COR-L47 (cell line): ENCODE measurements at places on chromosomes 2 and 18.
A peak's percentile ranks its signal among the peaks of the same experiment; 100 is the strongest.

GRCh38 chr2:106618614-106619013 is 131.4 kb downstream of the CD8B2 start:
- DNase-seq: no peak

GRCh38 chr2:239019183-239019581 is 171.3 kb downstream of the TWIST2 start:
- DNase-seq: no peak

DNA sequence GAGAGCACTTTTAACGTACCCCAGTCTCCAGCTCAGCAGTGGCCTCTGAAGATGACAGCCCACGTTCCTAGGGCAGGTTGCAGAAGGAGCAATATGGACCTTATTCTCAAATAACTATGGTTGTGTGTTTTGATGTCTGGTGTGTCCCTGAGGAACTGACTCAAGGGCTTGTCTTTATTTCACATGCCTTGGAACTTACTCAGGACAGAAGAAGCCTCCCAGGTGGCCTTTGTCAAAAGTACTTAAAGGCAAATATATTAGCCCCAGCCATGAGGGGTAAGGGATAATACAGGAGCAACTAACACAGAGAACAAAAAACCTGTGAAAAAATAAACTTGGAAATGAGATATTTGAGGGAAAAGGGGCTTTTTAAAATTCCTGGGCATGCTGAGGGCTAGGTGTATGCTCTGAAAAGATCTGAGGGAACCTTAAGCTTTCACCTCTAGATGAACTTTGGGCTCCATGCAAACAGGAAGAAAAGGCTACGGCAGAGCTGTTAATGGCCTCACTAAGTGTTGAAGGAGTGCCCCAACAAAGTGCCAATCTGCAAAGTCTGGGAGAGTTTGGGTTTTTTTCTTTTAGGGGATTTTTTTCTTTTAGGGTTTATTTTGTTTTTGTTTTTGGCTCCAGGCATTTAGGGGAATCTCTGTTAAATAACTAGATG is 40.3 kb downstream of the SRBD1 start:
- DNase-seq: no peak

DNA sequence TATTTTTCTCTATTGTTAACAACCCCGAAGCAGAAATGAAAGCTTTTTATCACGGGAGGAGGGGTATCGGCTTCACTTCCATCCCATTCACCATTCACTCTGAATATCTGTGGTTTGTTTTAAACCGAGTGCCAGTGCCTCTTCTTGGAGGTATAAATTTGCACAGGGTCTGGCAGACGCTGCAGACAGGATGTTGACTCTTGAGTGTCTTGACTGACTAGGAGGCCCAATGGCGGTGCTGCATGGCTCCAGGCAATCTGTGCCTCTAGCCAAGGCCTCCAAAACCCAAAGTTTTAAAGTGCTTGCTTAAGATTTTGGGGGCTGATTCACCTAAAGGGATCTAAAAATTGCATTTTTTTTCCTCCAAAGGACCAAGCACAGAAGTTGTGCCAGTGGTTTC is 183.8 kb downstream of the LTBP1 start:
- DNase-seq: no peak

DNA sequence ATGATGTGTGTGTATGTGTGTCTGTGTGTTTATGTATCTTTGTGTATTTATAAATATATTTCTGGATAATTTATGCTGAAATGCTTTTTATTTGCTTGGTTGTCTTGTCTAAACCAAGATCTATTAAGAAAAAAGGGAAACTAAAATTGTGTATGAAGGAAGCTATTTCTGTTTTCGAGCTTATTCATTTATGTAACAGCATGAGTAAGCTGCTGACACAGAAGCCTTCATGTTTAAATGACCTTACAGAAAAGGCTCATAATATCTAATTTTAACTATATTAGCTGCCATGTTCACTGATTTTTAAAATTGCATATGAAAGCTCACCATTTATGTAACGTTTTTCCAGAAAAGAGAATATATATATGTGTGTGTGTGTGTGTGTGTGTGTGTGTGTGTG is 392.8 kb downstream of the PTH2R start:
- no peak for DNase-seq

GRCh38 chr2:41771710-41772109 is 276.1 kb upstream of the PKDCC start:
- DNase-seq: no peak

DNA sequence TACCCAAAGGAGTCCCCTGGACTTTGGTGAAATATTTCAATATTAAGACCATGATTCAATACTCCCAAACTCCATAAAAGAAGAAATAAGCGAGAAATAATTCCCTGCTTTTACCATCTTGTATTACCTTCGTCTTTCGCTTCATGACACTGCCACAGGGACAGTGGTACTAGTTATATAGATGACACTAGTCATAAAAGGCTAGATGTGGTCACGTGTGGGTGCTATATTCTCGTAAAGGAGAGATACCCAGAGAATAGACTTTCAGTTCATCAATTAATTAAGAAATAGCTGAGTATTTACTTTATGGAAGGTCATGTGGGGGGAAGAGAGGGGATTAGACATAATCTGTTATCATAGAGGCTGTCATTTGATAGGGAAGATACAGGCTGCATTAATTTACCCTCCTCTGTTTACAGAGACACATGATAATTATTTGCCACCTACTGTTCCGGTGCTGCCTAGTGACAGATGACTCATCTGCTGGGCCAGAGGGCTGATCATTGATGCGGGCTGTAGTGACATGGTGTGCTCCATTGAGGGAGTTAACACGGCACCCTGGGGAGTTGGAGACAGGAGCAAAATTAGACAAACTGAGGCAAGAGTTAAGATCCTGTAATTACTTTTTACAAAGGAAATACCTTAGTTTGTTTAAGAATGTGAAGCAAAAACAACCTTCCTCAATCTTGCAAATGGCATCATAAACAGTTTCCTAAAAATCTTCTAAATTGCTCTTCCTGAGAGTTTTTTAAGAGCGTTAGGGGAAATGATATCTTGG is 78.2 kb upstream of the ITGB6 start:
- peak; percentile 64 for DNase-seq
